ENCODE measurements at places on chromosomes 4 and X.

- no peak for DNase-seq
Observed at GRCh38 chr4:893995-894705, 38.0 kb downstream of the GAK start.

GRCh38 chr4:179059396-179059795 lies 1617.2 kb upstream of the AGA start:
- DNase-seq: no peak

DNA sequence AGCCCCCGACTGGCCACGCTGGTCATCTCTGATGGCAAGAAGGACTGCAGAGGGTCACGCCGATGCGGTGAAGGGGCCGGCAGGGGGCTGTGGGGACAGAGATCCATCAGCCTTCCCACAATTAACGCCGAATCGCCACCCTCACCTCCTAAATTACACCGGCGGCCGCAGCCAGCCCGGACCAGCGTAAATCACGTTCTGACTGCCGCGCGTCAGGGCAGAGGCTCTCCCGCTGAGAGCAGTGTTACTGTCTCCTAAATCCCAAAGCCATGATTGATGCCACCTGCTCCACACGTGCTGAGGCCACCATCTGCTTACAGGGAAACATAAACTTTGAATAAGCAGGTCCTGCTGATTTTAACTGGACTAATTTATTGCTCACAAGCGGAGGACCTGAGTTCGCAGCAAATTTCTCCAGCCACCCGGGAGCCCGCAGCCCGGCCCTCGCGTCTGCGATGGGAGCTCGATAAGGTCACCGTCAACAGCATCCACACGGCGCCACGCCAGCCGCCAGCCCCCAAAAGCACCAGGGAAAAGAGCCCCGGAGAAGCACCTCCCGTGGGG lies 127.3 kb upstream of the NKX1-1 start:
- DNase-seq: no peak

- DNase-seq: no peak
Observed at GRCh38 chr4:156186111-156186510, 232.4 kb upstream of the CTSO start.

DNA sequence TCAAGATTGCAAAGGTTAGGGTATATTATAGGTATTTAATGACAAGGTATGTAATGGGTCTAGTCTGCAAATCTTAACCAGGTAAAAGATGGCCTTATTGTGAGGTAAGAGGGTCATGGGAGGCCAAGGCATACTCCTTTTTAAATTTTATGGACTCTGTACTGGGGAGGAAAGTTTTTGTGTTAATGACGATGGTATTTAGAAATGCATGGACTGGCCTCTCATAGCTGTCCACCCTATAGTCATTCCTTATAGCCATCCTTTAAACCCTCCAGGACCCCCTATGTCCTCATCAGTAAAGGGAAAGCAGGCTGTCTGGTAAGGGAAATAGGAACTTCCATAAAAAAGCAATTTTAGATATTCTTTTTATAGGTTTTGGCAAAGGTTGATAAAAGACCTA lies 1.5 kb downstream of the AIMP1 start:
- DNase-seq: no peak

GRCh38 chr4:78437608-78438088 lies 113.9 kb upstream of the ANXA3 start:
- DNase-seq: no peak

- peak; percentile 76 for DNase-seq
Observed at GRCh38 chr4:176238157-176238610, 30.8 kb downstream of the ASB5 start.

GRCh38 chr4:85369703-85370380 lies 105.1 kb upstream of the ARHGAP24 start:
- DNase-seq: no peak

DNA sequence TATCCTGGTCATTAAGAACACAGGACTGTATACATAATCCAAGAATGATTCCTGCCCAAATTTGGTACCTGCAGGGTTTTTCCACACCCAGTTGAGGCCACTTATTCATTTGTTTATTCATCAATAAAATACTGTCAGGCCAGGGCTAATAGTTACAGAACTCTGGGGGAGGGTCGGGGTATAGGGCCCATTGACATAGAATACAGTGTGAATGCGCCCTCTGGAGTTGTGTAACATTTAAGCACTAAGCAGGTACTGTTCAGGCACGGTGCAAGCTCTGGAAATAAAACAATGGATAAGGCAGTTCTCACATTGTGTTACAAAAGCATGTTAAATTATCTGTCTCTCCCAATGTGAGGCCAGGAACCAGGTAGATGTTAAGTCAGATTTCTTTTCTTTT lies 30.8 kb upstream of the LRBA start:
- DNase-seq: peak; percentile 8

DNA sequence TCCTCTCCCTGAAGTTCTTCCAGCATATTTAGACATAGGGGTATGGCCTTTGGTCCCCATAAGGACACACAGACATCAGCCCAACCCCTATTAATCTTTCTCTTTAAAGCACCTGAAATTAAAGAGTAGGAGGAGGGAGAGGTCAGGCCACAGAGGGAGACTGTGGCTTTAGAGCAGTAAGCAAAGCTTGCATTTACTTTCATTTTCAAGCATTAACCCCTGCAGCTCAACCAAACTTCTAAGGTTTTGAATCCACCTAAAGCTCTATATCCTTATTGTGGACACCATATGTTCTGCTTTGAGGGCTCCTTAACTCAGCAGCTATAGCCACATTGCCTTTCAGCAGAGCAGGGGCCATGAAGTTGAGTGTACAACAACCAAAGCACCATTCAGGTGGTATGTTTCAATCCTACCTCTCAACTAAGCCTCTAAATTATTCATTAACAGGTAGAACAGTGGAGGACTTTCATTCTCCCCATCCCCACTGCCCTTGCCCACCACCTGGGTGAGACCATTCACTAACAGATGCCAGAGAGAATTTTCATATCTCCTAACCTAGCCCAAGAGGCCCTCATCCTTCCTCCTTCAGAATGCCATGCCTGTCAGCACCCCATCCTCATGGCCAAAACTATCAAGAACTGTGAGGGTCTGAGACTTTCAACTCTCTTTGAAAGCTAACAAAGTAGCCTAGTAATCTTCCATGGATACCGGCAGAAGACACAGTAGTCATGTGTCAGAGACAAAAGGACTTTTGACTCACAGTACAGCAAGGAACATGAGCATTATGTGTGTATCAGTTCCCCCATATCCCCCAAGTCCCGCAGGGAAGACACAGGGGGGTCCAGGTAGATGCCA lies 20.8 kb downstream of the LIN54 start:
- peak; percentile 34 for DNase-seq

GRCh38 chr4:91127831-91128230 lies 1000.6 kb downstream of the CCSER1 start:
- no peak for DNase-seq

DNA sequence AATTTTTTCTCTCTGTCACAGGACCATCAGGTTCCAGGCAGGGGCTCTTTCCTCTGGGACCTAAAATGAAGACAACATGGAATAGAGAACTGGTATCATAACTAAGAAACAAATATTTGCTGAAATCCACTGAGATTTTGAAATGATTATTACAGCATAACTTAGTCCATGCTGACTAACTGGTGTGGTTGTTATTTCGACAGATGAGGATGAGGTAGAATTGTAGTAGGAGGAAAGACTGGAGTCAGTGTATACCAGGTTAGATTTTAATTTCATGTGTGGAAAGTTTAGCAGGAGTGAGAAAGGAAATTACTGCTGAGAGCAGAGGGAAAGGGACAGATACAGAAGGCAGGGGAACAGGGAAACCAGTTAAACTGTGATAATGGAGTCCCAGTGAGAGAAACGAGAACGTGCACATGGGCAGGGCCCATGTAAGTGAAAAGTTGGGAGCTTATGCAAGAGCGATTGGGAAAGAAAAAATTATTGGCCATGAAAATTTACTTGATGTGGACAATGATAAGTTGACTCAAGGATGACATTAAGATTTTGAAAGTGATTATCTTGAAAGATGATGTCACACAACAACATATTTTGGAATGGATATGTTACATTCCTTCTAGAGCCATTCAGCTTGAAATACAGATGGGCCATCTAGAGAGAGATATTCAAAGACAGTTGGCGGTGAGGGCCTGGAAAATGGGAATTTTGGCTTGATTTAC lies 98.7 kb upstream of the DDIT4L start:
- no peak for DNase-seq

- DNase-seq: peak; percentile 7
Observed at GRCh38 chr4:109826719-109827118, 1.1 kb upstream of the RRH start.

DNA sequence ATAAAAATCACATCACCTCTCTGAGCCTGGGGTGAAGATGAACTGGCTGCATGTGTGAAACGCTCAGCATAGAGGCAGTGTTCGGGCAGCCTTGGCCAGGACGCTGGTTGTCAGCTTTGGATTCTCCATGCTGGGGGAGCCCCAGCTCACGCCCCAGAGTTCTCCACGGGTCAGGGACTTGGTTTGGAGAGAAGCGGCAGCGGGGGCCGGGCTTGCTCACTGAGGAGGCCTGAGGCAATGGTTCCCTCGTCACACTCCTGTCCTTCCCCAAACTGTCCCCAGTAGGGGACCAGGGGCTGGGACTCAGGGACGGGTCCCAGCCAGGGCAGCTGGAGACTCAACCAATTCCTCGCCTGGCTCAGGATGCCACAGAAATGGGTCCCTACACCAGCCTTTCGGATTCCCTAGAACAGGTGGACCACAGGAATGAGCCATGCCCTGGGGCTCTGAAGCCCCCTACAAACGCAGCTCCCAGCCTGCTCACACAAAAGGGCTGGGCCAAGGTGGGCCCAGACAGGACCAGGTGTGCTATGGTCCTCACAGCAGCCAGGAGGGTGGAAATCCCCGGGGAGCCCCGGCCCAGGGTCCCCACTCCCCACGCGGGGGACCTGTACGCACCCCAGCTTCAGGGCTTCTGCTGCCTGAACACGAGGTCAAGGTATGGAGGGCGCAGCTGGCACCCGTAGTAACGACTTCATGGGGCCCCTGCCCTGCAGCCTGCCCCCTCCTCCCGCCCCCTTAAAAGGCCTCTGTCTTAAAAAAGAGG lies 1.4 kb downstream of the MXD4 start:
- DNase-seq: no peak

DNA sequence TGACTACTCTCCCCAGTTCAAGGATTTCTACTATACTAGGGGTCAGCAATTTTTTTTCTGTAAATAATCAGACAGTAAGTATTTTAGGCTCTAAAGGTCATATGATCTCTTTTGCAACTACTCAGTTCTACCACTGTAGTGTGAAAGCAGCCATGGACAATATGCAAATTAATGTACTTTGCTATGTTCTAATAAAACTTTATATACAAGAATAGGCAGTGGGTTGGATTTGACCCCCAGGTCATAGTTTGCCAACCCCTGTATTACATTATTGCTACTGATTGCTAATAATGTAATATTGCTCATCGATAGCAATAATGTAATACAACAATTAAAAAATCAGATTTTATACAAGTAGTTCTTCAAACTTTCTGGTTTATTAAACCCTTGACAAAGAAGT lies 59.2 kb upstream of the GPR34 start:
- DNase-seq: no peak

DNA sequence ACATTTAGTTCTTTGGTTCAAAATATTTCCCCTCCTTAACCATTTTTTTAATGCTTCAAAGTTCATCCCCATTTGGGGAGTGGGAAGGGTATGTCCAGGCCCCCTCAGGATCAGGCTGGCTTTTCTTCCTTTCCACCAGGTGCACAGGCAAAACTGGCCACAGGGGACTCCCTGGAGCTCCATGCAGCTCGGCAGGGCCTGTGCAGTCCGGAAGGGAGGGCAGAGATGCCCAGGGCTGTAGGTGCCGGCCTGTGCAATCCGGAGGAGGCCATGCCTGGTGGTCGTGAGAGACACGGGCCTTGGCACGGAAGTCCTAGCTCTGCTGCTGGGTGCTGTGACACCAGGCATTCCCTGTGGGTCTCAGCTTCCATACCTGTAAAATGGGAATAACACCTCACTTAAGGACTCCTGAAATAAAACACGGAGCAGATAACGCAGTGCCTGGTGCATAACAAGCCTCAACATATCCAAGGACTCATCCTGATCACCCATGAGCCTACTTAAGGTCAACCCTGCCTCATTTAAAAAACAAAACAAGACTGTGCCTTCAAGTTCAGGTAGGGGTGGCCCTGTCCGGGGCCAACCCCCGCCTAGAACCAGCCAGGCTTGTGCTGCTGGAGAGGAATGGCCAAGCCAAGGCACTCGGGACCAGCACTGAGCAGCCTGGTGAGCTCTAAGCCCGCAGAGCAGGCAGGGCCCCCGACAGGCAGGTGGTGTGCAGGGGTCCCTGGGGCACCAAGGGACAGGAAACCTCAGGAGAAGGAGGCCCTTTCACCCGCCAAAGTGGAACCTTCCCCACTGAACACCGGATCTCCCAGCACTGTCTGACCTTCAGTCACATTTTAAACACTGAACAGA lies 21.2 kb upstream of the CYP4V2 start:
- no peak for DNase-seq

DNA sequence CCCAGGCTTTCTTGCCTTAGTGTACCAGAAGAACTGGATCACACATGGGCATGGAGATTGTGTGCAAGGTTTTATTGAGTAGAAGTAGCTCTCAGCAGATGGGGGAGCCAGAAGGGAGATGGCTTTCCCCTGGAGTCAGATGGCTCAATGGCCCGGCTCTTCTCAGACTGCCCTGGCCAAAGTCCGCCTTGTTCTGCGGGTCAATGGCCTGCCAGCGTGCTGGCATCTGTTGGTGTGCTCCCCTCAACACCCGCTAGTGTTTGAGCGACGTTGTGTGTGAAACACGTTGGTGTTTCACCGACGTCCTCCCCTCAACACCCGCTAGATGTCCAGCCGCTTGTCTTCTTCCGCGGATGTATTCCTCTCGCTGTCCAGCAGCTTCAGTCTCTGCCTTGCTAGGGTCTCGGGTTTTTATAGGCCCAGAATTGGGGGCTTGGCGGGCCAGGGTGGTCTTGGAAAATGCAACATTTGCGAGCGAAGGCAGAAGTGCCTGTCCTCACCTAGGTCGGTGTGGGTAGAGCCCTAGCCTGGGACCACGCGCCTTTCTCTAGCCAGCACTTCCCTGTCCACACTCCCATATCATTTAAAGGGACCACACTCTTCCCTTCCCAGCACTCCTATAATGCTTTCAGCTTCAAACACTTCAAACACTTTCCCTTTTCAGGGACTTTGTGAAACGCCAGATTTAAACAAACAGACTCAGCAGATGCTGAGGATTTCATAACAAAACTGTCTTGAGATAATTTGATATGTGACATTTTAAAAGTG lies 21.1 kb upstream of the PRKG2 start:
- no peak for DNase-seq

DNA sequence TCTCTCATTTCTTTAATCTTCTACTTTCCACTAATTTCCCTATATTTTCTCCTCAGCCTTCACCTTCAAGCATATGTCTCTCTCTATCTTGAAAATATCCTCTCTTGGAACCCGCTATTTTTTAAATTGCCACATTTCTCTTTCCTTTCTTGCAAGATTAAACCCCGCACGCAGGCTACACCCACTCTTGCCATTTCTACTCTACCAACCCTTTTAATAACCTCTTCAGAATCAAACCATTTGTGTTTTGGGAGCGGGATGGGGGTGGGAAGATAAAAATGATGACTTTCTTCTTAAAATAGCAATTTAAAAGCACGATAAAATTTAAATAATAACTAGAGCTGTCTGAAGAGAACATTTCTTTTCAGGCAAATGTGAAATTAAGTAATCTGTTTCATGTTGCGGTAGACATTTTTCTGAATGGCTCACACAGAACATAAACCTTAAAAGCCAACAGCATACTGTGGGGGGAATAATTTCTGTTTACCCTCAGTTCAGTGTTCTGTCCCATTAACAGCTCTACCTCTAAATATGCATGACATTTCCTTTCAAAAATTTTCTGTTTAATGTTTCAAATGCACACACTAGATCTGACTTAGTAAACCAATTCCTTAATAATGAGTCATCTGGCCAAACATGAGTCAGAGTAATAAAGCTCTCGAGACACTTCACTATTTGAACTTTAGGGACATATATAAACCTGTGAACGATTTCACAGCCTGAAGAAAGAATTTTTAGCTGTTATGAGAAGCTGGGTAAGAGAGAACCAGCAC lies 20.5 kb downstream of the ARSJ start:
- DNase-seq: peak; percentile 96

Data from M059J (cell line).